ENCODE measurements at places on chromosomes 7 and 10.
A peak's percentile ranks its signal among the peaks of the same experiment; 100 is the strongest.

GRCh38 chr10:18456984-18457383 is 194.4 kb downstream of the NSUN6 start:
- no peak for DNase-seq

GRCh38 chr7:50359995-50360925 is 55.7 kb downstream of the IKZF1 start:
- no peak for DNase-seq

DNA sequence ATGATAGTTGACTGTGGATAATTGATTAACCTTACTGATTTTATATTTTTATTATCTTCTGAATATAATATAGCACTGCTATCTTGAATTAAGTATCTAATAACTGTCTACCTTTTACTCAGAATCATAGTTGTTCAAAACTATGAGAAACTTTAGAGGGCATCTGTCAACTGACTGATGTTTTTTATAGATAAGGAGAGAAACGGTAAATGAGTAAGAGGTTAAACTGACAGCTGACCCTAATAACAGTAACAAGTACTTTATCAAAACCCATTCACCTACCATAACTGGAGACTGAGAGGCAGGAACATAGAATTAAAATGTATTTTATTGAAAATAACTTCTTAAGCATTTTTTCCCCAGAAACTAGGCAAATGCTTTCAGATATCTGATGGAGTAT is 62.2 kb downstream of the CYP51A1 start:
- no peak for DNase-seq

- DNase-seq = no peak
These were observed 1.5 kb downstream of the SLC18A2 start for GRCh38 chr10:117242463-117242832.

GRCh38 chr7:156074084-156074483 is 261.8 kb upstream of the SHH start:
- DNase-seq = no peak

- no peak for DNase-seq
These were observed 397.6 kb upstream of the LRRN3 start for GRCh38 chr7:110693344-110693743.

DNA sequence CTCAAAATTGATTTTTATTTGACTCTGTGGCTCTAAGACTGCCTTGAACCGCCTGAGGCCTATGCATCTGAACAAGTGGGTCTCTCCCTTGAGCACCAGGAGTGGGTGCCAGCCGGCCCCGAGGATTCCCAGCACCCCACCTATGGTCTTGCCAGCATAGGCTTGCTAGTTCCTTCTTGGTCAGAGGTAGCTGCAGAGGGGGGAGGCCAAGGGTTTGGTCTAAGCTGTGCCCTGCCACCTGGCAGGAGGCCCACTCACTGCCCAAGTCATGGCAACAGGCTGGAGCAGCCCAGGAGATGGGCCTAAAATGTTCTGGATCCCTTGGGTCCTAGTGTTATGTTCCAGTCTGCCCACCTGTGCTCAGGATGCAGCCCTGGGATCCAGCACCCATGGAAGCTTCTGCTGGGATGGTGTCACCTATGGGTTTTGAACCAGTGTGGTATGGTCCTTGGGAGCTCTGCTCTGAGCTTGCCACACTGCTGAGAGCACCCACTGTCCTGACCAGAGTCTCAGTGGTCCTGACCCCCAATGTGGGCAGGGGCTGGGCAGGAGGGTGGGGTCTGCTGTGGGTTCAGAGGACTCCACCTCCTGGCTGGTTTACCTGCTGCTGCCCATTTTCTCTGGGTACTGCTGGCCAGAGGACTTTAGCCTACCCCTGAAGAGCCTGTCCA is 12.6 kb downstream of the YKT6 start:
- DNase-seq = no peak

- no peak for DNase-seq
These were observed 6.1 kb downstream of the RASSF4 start for GRCh38 chr10:44965651-44966097.

GRCh38 chr7:22723637-22724036 is 3.4 kb upstream of the IL6 start:
- peak; percentile 61 for DNase-seq

- no peak for DNase-seq
These were observed 148.8 kb upstream of the TNRC18 start for GRCh38 chr7:5572439-5572838.

DNA sequence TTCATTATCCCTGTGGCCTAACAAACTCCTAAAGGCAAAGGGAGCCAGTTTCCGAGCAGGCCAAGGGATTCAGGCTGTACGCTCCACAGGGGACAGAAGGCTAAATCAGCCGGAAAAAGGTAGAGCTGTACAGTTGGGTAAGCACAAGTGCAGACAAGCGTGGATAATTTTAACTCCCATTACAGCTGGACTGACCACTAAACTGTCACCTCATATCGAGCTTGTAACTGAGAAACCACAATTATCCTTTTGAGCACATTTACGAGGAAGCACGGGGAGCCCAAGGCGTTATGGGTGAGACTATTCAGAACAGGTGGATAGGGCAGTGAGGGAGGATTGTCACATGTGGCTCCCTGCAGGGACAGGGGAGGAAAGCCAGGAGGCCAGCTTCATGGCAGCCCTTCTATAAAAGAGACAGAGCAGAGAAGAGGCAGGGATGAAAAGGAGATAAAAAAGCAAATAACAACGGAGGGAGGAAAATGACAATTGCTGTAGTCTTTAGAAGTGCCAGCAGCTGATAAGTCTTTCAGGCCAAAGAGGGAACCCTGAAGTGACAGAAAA is 288.0 kb downstream of the FGFR2 start:
- no peak for DNase-seq

GRCh38 chr7:105296491-105296890 is 92.2 kb downstream of the SRPK2 start:
- no peak for DNase-seq

DNA sequence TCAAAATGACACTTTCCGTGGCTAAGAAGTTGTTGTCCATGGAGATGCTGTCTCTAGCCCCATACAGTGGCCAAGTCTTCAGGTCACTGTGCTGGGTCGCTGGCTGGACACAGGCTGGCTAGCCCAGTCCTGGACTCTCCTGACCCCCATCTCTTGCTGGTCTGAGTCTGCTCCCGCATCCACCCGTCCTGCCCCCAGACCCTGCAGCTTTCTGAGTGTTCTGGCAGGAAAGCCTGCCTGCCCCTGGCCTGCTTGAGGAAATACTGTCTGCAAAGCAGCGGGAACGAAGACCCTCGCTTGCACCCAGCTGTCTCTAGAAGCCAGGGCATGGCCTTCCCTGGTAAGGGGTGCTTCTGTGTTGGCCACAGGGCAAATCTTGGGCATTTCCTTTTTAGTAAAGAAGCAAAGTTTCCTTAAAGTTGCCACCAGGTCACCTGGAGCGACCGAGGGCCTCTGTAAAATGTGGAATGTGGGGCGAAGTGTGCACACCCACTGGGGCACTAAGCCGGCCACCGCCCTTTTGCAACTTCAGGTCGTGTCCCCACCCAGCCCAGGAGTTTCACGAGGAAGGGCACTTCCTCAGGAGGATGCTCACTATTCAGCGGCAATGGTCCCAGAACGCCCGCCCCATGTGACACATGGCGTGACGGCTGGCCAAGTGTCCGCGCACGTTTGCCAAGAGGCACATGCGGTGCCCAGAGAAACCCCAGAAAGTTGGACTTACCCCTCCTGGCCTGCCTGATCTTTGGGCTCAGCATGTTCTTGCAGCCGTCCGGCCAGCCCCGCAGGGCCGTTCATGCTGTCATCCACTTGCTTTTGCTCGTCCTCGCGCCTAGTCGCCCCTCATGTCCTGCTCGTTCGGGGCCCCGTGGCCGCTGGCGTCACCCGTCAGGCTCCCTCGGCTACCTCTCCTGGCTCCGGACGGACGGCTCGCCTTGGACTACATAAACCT is 558 bp downstream of the ARHGAP22 start:
- peak; percentile 66 for DNase-seq

DNA sequence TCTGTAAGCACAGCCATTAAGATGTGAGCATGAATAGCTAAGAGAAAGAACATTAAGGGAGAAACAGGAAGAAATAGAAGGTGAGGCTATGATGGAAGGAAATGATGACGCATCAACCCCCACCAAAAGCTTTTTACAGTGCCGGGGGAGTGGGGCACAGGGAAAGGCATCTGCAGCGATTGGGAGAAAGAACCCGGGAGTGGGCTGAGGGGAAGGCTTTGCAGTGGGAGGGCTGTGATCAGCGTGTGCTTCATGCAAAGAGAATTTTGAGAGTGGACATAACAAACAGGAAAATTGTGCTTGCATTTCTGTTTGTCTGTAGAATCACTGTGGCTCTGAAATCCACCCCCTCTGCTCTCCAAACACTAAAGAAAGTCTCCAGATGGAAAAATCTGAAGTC is 250.8 kb downstream of the KCNMA1 start:
- DNase-seq = peak; percentile 50

DNA sequence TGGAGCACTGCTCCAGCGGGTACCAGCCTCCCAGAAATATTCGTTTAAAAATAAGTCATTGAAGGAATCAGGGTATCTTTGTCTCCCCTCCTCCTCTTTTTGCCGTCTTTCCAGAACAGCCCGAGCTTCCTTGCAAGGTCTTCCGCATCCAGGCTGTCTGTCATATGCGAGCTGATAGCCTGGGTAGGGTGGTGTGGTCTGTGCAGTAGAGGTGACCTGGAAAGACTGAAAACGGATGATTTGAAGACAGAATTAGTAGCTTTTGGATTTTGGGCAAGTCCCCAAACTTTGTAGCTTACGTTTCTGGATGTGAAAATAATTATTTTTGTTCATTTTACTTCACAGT is 480 bp downstream of the VPS50 start:
- peak; percentile 52 for DNase-seq
